ENCODE measurements at places on chromosomes 1 and 21. TPM values are rescaled to one million over a fixed set of nuclear protein-coding genes. Genes with fewer than 3 reads are reported as not detected.

Gene CGN
- polyA plus RNA-seq, result 3.0 TPM

Gene TMEM222
- polyA plus RNA-seq, result 29.7 TPM

Gene HPCAL4
- polyA plus RNA-seq, result 0.08 TPM

- no peak for DNase-seq
Measured at GRCh38 chr1:195335541-195335940, 1272.7 kb downstream of the KCNT2 start.

DNA sequence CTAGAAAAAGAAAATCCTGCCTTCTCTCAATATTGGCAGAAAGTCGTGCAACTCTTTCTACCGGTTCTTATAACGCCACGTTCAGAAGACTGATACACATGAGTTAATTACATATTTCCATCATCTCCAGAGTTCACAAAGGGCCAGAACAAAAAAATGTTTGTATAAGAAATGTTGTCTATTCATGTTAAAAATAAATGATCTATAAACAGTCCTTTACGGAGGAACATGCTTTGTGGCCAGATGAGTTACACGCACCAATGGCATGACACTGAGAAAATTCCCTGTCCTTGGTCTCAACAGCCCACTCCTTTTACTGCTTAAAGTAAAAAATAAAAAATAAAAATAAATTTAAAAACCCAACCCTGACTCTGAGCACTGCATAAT lies 29.5 kb downstream of the C2CD2 start:
- no peak for DNase-seq

DNA sequence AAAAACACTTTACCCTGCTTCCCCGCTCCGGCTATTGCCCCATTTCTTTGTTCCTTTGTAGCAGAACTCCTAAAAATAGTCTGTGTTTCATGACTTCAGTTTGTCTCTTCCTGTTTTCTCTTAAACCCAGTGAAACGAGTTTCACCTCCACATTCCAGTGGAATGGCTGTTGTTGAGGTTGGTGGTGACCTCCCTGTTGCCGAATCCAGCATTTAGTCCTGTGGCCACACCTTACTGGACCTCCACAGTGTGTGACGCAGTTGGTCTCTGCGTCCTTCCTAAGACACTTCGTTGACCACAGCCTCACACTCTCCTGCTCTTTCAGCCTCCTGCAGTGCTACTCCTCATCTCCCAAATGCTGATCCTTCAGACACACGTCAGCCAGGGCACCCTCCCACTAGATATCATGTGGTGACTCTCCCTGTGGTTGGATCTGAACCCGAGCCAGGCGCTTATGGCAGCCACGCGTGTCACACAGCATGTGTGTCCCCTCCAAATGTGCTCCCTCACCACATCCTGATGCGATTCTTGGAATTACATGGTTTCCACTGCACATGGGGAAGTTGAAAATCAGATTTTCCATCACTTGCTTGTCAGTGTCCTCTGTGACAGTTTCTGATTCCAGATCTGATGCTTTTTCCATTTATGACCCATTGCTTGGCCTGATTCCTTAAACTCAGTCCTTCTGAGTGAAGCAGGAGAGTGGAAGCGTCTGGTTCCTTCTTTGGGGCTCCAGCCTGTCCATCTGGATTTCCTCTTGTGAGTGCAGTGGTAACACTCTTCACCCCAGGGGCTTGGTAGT lies 99.1 kb upstream of the ARTN start:
- DNase-seq, result no peak

GRCh38 chr1:13593511-13594131 lies 10.0 kb downstream of the PDPN start:
- DNase-seq, result no peak

Gene PAQR7
- 5.9 TPM for polyA plus RNA-seq
